ENCODE measurements at places on chromosomes 1 and 21.
A peak's percentile ranks its signal among the peaks of the same experiment; 100 is the strongest.

DNA sequence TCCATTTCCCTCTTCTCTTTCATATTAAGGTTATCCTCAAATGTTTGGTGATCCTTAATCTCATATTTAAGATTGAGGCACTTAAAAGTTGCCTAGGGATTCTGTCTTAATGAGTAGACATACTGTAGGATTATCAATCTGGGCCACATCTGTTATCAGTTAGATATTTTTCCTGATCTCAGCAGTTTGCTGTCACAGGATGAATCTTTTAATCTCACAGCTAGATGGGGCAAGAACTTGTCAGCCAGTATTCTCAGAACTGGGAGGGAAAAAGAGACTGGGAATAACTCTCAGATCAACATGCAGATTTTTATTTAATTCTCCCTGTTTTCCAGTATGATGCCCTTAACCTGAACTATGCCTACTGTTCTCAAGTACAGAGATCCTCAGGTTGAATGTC is 14.0 kb downstream of the ZNF644 start:
- no peak for DNase-seq

DNA sequence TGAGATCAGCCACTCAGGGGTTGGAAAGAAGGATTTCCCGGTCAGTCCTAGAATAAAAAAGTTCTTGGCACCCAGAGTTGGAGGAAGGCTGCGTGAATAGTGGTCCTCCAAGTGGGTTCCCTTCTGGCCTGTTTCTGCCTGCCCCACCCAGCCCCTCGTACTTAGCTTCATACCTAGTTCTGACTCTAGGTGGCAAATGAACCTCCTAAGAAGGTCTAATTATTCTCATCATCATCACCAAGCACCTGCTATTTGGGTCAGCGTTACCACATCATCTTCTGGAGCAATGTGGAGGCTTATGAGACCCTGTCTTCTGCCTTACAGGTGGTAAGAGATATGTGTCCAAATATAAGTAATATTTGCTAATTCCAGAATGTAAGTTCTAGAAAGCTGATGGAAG is 35.9 kb upstream of the NFASC start:
- no peak for DNase-seq

GRCh38 chr1:109370712-109371340 is 26.9 kb downstream of the SORT1 start:
- DNase-seq, result peak; percentile 94

- no peak for DNase-seq
Measured at GRCh38 chr1:114453361-114453784, 57.6 kb downstream of the TRIM33 start.

GRCh38 chr1:233587958-233588799 is 25.7 kb upstream of the KCNK1 start:
- DNase-seq, result no peak

DNA sequence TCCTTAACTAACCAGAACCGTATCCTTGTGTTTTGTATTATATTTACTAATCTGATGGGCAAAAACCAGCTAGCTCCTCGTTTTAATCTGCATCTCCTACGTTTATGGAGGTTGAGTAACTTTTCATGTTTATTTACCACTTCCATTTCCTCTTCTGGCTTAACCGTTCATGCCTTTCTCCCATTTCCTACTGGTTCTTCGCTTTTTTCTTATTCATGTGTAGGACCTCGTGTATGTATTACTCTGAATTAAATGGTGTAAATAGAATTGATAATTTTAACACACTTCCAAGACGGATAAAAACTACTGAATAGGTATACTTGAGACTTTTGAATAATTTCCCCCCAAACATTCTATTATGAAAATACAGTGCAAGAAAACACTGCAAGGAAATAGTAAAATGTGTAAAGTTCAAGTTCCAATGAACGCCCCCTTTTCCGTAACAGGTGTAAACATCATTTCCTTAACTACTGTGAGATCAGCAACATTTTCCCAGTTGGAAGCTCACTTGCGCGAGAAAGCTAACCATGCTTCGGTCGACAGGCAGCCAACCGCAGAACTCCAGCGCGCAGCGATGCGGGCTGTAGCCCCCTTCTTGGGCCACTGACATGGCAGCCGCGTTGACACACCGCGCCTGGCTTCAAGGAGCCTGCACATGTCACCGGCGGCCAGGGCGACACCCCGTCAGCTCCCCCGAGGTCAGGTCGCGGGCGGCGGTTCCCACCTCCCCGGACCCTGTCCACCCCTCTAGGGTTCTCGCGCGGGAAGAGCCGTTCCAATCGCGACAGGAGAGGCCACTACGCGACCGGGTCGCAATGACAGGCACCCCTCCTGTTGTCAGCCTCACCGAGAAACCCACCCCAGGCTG is 816 bp downstream of the EDEM3 start:
- peak; percentile 29 for DNase-seq

- DNase-seq, result peak; percentile 11
Measured at GRCh38 chr1:210437781-210438180, 109.1 kb downstream of the HHAT start.

DNA sequence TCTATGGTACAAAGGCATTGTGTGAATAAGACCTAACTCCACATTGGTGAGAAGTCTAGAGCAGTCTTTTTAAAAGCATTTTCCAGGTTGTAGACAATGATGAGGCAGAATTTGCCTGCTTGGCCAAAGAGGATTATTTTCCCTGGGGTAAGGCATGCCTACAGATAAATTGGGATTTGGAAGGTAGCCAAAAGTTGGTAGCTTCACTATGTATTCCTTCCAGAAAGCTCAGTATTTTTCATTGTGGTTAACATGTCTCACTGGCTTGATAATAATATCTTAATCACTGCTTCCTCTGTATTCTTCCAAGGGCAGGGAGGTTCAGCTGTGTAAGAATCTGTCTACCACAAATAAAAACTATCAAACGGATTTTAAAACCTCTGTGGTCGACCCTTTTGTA is 590.8 kb upstream of the PRMT6 start:
- DNase-seq, result no peak

- peak; percentile 73 for DNase-seq
Measured at GRCh38 chr1:54312796-54313316, 93.3 kb downstream of the SSBP3 start.

GRCh38 chr1:199545780-199546179 is 481.7 kb upstream of the NR5A2 start:
- DNase-seq, result no peak

GRCh38 chr1:8365661-8366362 is 47.9 kb downstream of the SLC45A1 start:
- DNase-seq, result no peak

- DNase-seq, result no peak
Measured at GRCh38 chr1:202961220-202961880, 3.2 kb upstream of the ADIPOR1 start.

DNA sequence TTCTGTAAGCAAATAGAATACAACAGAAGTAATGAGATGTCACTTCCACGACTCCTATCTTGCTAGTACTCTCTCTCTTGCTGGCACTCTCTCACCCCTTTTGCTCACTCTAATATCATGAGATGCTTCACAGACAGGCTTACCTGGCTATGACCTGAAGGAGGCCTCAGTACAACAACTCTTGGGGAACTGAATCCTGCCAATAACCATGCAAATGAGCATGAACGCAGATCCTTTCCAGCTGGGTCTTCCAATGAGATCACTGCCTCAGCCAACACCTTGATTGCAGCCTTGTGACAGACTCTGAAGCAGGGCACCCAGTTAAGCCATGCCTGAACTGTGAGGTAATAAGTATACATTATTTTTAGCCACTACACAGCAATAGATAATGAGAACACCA is 53.1 kb upstream of the ADAR start:
- no peak for DNase-seq

DNA sequence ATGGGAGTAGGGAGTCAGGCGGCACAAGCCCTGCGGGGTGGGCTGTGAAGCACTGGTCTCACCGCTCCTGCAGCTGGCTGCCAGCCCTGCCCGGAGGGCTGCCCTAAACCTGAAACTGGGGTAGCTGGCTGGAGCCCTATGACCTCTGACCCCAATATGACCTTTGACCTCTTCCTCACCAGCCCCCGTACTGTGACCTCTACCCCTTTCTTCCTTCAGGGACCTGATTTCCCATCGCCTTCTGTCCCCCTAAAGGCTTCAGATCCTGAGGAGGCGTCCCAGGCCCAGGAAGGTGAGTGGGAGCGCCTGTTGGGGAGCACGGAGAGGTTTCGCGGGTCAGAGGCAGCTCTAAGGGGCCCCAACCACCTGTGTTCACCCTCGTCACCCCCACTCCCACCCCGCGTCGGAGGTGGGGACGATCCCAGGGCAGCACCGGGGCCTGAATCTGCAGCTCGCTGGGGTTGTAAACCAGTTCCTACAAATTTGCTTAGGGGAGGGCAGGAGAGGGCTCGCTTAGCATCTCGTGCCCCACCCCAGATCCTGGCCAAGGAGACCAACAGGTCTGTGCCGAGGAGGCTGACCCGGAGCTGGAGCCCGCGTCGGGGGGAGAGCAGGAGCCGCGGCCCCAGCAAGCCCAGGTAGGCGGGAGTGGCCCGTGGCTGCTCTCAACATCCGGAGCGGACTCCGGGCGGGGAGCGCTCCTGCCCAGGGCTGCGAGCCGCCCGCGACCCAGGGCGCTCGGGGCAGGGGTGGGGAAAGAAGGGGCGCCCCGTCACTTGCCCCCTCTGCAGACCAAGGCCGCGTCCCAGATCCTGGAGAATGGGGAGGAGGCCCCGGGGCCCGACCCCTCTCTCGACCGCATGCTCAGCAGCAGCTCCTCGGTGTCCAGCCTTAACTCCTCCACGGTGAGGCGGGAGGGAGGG is 7.3 kb downstream of the SYTL1 start:
- DNase-seq, result peak; percentile 38

GRCh38 chr1:15455522-15455921 is 1.0 kb upstream of the CELA2A start:
- peak; percentile 33 for DNase-seq

DNA sequence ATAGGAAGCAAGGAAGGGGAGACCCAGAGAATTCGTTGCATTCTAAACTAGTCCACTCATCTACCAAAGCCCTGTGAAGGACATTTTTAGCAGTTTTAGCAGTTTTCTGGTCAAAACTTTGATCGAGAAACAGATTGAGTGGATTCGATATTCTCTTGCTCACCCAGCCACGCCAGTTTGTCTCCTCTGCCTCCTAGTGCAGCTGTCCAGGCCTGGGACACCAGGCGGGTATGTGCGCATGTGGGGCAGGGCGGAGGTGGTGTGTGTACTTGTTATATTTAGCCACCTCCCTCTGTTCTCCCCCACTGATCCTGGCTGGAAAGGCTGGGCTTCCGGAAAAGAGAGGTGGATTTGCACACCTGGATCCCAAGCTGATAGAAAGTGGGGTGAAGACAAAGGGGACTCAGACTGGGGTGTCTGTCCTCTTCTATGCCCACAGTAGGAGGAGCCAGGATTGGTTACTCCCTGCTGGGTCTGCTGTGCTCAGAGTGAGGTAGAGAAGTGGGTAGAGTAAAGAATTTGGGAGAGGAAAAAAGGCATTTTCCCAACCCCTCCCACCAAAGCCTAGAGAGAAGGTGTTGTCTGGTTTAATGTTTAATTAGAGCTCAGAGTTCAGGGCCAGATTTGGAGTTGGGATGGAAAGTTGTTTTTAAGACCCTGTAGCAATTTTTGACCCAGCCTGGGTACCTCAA is 3.8 kb downstream of the LMNA start:
- DNase-seq, result peak; percentile 44

DNA sequence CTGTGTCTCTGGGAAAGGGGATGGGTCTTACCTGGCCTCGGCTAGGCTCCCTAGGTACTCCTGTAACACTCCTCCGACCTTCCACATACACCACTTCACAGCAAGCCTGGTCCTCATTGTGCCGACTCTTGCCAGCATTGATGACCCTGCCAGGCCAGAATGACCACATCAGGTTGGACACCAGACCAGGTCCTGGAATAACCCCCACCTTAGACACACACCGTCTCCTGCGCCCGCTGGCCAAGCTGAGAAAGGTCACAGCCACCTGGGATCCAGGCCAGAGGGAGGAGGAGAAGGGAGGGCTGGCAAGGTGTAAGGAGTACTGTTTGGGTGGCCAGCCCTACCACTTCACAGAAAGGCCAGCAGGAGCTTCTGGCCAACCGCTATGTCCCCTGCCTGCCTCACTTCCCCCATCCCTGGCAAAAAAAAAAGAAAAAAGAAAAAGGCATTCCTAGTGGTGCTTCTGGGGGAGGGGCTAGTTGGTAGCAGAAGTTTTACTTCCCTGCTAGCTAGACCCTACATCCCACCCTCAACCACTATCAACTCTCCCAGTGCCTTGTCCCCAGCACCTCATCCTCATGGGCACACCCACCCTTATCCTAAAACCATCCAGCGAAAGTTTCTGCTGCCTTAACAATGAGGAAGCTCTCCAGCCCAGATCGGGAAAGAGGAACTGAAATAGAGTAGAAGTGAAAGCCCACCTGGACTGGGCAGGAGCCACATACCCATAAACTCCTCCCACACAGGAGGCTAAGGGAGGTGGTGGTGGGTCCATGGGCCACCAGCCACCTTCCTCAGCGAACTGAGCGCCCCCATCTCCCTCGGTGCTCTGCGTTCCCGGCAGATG is 1.4 kb downstream of the PPM1J start:
- no peak for DNase-seq

DNA sequence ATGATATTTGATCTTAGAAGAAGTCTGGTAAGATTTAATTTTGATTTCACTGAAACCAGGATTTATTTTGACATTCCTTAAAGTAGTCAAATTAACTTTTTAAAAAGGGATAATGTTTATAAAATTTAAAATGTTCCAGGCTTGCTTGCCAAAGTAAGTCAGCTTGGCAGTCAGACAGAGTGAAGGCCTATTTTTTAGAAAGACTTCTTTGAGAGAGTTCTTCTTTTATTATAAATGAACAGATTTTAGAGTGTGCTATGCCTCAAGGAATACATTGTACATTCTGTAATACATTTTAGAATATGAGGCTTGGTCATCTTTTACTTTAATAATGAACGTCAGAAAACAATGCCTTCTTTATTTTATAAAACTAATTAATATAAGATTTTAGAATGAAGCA is 138.7 kb downstream of the DISP1 start:
- DNase-seq, result no peak

DNA sequence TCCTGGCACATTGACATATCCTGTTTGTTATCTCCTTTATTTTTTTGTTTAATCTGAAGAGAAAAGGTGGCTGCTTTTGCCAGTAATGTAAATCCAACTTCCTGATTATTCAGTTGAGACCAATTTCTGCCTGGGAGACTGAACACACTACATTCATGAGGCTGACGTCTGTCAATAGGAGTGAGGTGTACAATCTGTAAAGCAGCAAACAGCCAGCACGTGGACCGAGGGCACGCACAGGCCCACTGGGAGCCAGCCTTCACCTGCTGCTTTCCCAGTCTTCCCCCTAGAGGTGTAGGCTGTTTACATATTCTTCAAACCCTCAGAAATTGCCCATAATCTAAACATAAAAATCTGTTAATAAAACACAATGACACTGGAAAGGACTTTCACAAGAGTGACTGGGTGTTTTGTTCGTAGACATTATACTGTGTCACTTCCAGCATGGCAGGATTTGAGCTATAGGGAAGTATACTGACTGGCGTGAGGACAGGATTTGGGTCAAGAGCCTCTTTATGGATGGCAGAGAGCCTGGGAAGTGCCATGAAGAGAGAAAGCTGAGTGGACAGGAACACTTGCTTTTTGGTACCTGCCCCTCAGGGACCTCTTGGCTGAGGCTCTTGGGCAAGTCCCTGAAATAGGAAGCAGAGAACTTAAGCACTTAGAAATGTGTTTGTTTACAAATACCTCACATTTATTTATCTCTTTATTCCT is 552.9 kb upstream of the CAMK1G start:
- no peak for DNase-seq

Data from EL (cell line).